ENCODE measurements at places on chromosomes 6 and 20.

DNA sequence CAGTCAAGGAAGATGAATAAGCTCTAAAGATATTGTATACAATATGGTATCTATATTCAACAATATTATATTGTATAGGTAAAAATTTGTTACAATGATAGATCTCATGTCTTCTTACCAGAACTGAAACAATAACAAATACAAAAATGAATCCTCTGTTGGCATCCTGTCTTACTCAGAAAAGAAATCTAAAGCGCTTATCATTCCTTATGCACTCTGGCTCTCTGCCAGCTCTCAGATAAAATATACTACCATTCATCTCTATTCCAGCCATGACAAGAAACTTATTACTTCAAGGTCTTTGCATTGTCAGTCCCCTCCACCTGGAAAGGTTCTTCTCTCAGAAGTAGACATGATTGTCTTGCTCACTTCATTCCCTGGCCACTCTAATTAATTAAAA, 138.6 kb downstream of the THEMIS start:
- DNase-seq, result no peak

- no peak for DNase-seq
Observed at GRCh38 chr6:169801396-169802160, 50.2 kb downstream of the ERMARD start.

DNA sequence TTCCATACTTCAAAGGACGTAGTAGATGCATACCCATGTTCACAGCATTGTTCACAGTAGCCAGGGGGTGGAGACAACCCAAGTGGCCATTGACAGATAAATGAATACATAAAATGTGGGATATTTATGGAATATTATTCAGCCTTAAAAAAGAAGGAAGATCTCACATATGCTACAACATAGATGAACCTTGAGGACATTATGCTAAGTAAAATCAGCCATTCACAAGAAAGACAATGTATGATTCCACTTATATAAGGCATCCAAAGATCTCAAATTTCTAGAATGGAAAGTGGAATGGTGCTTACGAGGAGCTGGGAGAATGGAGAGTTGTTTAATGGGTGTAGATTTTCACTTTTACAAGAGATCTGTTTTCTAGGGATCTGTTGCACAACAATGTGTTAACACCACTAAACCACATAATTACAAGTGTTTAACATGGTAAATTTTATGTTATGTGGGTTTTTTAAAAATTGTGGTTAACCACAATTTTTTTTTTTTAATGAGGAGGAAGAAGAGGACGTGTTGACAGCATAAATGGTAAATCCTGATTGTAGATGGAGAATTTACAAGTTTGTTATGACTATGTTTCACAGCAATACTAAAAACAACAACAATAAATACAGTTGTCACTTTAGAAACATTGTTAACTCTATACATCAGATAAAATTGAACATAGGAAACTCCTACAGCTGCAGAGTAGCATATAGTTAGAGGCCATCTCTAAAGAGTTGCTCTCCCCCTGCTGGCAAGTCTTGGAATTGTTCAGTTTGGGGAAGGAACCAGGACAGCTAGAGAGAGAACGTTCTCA, 41.6 kb downstream of the CCN2 start:
- DNase-seq, result peak; percentile 56

DNA sequence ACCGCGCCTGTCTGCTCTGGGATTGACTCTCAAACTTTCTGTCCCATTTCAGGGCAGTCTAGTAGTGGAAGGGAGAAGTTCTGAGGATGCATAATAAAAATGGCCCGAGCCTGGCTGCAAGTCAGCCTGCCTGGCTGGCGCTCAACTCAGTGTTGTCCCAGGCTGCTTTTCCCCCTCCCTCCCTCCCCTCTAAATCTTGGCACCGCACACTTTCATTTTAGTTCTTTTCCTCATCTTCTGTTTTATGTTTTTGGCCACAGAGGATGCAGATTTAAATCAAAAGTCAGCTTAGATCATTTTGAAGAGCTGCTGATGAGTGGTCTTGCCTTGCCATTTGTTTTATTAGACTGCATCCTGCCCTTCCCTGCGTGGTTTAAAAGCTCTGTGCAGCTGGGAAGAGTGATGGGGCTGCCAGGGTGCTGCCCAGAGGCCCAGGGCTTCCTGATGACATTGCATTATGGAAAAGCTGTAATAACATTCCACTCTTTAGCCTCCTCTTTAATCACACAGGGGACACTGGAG, 6.5 kb upstream of the UQCC2 start:
- no peak for DNase-seq

- DNase-seq, result peak; percentile 39
Observed at GRCh38 chr20:19211661-19212468, 577 bp upstream of the SLC24A3 start.

GRCh38 chr6:5249451-5250122, 11.2 kb downstream of the LYRM4 start:
- DNase-seq, result no peak

- DNase-seq, result no peak
Observed at GRCh38 chr6:120875900-120876299, 458.4 kb downstream of the TBC1D32 start.

DNA sequence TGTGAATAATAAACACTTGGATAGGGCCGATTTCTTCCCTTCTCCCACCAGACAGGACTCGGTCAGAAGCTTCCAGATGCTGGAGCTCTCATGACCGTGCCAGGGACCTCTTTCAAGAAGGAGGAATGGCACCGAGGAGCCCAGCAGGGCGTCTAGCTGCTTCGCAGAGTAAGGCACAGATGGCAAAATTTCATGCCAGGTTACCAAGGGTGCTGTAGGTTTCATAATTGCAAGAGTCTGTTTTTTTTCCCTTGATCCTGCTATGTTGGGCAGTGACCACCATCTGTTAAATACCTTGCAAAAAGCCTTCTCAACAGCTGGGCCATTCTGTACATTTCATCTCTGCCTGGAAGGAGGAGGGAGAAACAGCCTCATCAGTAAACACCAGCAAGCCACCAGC, 111.8 kb downstream of the EDN3 start:
- no peak for DNase-seq

- DNase-seq, result no peak
Observed at GRCh38 chr6:11495565-11496145, 41.9 kb upstream of the TMEM170B start.

DNA sequence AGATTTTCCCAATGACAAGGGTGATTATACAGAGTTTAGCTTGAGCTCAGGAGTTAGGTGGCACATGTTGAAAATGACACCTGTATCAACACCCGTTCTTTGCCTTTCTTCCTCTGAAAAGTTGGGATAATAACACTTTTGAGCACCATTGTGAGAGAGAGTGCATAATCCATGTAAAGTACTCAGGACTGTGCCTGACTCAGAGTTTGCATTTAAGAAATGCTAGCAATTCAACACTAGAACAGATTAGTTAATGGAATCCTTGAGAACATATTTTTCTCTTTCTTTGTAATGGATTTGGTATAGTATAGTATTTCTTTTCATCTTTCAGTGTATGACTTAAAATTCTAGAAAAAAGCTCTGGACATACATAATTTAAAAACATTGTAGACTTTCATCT, 449.2 kb downstream of the GJA1 start:
- no peak for DNase-seq

- no peak for DNase-seq
Observed at GRCh38 chr20:46634528-46634927, 16.7 kb downstream of the SLC13A3 start.

- no peak for DNase-seq
Observed at GRCh38 chr6:146287691-146288369, 255.8 kb upstream of the RAB32 start.

GRCh38 chr6:22794844-22795243, 225.5 kb downstream of the HDGFL1 start:
- DNase-seq, result no peak

- DNase-seq, result no peak
Observed at GRCh38 chr6:105791583-105792318, 294.4 kb upstream of the PRDM1 start.

GRCh38 chr20:32988008-32988407, 16.2 kb downstream of the SUN5 start:
- DNase-seq, result no peak
